Stimulated activated effector memory CD8-positive, alpha-beta T cell treated with anti-CD3 and anti-CD28 coated beads, Interleukin-12 subunit alpha, Interleukin-12 subunit beta, amount 100 ng/mL, for 72 hours (primary cell): ENCODE measurements at places on chromosomes 3 and 15.

DNA sequence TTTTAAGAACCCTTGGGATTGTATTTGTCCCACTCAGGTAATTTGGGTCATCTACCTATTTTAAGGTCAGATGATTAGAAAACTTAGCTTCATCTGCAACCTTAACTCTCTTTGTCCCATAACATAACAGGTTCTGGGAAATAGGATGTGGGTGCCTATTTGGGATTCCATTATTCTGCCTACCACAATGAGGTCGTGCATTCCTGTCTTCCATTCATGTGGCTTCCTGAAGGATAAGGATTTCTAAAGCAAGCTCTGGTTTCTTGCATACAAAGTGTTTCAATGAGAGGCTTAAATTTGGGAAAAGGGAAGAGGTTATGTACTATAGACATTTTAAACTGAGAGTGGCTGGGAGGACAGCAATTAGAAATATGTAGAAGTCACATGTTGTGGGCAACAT, 190.3 kb downstream of the MCTP2 start:
- no peak for DNase-seq

GRCh38 chr3:130838898-130839600, 54.8 kb upstream of the ATP2C1 start:
- DNase-seq, result no peak

DNA sequence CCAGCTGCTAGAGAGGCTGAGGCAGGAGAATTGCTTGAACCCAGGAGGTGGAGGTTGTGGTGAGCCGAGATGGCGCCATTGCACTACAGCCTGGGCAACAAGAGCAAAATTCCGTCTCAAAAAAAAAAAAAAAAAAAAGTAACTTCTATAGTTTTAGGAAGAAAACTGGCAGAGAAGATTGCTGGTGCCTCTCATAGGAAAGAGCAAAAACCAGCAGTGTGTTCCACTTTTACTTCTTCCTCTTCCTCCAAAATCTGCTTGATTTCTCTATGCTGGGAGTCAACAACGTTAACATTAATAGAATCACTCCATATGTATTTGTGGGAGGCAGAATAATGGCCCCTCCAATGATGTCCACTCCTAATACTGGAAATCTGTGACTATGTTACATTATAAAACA, 12.5 kb upstream of the NR1D2 start:
- no peak for DNase-seq

DNA sequence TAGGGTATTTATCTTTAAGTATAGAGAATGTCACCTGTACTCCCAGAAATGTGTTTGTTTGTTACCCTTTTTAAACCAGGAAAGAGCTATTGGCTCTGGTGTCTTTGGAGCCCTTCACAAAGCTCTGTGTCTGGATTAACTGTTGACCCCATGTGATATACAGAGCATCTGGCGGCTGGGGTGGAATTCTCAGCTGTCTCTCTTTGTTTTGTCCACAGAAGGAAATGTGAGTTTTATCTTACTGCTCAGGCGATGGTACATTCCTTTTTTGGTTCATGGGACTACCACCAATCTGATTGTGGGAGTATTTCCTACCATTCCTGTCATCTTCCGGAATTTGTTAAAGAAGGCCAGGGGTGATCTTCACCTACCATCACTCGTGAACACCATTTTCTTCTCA, 120.3 kb downstream of the AKAP13 start:
- no peak for DNase-seq

GRCh38 chr15:68335655-68336054, 58.1 kb downstream of the FEM1B start:
- no peak for DNase-seq

DNA sequence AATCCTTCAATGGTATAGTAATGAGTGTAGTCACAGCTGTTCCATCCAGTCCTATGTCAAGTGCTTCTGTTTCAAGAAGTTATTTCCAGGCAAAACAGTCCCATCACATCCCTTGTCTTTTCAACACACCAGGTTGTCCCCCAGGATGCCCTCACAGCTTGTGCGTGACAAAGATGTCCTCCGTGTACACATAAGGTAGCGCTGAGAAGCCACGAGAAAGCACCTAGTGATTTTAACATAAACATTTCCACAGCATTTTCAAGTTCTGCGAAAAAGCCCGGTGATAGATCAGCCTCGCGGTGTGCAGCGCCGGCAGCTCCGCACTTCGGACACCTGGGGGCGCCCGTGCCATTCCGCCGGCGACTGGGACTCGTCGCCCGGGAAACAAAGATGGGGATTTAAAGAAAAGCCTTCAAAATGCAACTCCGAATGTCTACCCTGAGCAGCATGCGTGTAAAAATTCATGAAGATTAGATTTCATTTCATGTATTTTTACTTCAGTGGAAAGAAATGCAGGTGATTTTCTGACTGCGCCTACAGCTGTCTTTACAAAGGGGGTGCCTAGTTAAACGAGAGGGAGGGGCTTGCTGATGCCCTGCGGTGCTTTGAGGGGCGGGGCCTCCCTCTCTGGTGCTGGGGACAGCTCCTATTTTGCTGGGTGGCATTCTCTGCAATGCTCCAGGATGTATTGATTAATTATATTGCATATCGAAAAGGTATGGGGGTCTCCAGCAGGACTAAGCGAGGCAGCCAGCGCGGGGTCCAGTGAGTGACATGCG, 49.9 kb downstream of the KY start:
- peak; percentile 50 for DNase-seq

DNA sequence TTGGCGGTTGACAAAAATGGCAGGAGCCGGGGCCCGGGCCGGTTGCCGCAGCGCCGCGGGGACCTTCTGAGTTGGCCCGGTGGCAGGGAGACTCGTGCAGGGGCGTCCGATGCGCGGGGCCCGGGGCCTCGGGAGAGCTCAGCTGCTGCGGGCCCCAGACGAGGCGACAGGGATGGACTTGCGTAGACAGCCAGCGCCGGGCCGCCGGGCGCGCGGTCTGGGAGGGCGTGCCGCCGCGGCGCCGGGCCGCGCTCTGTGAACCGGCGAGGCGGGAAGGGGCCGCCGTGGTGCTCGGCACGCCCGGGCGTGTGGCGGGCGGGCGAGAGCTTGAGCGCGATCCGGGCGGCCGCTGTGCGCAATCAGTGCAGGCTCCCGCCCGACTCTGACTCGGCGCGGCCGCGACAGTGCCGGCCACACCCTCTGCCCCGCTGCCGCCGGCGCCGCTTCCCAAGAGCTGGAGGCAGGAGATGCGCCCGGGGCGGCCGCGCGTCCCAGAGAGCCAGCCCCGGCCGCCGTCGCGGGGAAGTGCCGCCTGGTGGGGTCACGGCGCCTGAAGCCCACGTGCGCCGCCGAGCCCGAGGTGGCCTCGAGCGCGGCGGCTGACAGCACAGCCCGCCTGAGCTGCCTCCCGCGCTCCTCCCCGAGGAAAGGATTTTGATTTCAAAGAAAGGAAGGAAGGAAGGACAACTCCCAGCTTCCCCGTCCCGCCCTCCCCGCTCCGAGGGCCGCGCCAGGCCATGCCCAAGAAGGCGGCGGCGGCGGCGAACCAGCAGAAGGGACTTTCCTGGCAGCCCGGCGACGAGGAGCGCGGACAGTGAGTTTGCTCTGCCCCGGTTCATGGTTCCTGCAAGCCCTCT, 657 bp downstream of the TLNRD1 start:
- peak; percentile 77 for DNase-seq

- no peak for DNase-seq
Measured at GRCh38 chr15:68278595-68279405, 1.3 kb downstream of the FEM1B start.

- DNase-seq, result no peak
Measured at GRCh38 chr3:191768421-191768820, 307.5 kb downstream of the PYDC2 start.

DNA sequence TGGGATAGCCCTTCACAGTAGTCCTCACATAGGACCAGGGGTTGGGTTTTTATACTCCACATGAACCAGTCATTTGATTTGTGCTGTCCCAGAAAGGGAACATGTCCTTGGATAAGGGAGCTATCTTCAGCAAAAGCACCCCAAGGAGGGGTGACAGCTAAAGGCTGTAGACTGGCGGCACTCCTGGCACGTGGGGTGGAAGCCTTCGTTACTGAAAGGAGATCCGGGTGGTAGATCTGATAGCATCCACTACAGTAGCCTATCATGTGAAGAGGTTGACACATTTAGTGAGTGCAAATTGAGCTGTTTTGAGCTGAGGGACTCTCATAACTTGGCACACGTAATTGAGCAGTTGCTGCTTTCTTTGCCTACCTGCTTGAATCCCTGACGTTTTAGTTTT, 588.8 kb upstream of the GOLIM4 start:
- DNase-seq, result no peak

DNA sequence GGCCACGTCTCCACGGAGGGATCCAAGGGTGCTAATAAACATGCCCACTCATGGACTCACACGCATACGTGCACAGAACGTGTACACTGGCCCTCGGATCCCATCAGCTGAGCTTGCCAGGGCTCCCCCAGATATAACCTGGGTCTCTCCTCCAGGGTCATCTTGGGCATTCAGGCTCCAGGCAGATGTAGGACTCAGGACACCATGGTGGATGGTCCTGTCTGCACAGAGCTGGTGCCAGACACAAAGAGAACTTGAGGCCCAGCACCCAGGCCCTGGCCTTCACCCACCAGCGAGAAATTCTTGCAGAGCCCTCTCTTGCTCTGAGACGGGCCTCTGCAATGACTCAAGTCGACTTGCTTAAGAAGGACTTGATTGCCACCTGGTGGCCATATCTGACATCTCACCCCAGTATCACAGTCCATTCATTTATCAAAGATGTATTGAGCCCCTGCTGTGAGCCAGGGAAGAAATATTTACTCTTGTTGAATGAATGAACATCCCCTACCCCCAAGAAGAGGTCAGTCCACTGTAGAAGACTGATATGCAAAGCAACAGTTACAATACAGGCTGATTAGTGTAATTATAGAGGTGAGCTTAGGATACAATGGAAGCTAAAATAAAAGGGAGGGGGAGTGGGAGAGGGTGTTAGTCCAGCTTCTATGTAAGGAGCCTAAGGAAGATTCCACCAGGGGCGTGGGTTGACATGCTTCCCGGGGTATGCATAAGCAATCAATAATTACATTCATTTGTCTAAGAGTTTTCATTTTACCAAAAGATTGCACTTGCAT, 34.2 kb upstream of the VPS8 start:
- DNase-seq, result peak; percentile 84

GRCh38 chr15:80324545-80325080, 72.6 kb upstream of the CTXND1 start:
- DNase-seq, result no peak

- no peak for DNase-seq
Measured at GRCh38 chr15:101121511-101122090, 130.2 kb downstream of the CHSY1 start.
